Left lung (tissue), 14 donors: ENCODE measurements at places on chromosomes 13 and 19. TPM values are rescaled to one million over a fixed set of nuclear protein-coding genes. Genes with fewer than 3 reads are reported as not detected.

Gene ZNF256
- total RNA-seq, result 3.9 TPM

Gene OVOL3
- not detected for total RNA-seq

Gene CD33
- total RNA-seq, result 15.7 TPM

Gene EPSTI1
- total RNA-seq, result 21.1 TPM

Gene LAIR2
- 1.0 TPM for total RNA-seq

Gene ZNF738
- 7.2 TPM for total RNA-seq

Gene SPACA4
- total RNA-seq, result not detected

Gene SMIM44
- total RNA-seq, result not detected

Gene ZNF541
- total RNA-seq, result 0.37 TPM

Gene SIGLEC8
- total RNA-seq, result 0.99 TPM

Gene KLK14
- total RNA-seq, result 0.37 TPM

Gene ZNF793
- total RNA-seq, result 3.5 TPM

Gene DDX49
- 40.7 TPM for total RNA-seq

Gene CD37
- total RNA-seq, result 83.2 TPM

Gene CACNG6
- total RNA-seq, result 2.5 TPM

Gene ATXN8OS
- total RNA-seq, result not detected

Gene MBD3L3
- total RNA-seq, result not detected

Gene ZNF823
- total RNA-seq, result 5.3 TPM

Gene PRSS57
- not detected for total RNA-seq

Gene NFIX
- total RNA-seq, result 237 TPM

Gene ITGBL1
- total RNA-seq, result 50.0 TPM

Gene LAIR1
- total RNA-seq, result 66.9 TPM

Gene CHST8
- total RNA-seq, result 0.24 TPM

Gene LRG1
- total RNA-seq, result 11.2 TPM

Gene CYP2A6
- 0.31 TPM for total RNA-seq

Gene UBXN6
- 89.5 TPM for total RNA-seq

Gene ZNF577
- total RNA-seq, result 11.8 TPM
